ENCODE measurements at places on chromosomes 6 and 20. TPM values are rescaled to one million over a fixed set of nuclear protein-coding genes. Genes with fewer than 3 reads are reported as not detected.

Gene OTOR
- not detected for total RNA-seq

Gene ARG1
- total RNA-seq, result 0.69 TPM

Gene C2
- total RNA-seq, result 3.1 TPM

Gene PRDM13
- not detected for total RNA-seq

Gene RIMS1
- total RNA-seq, result not detected

Gene HLA-DRB1
- 2.7 TPM for total RNA-seq

Gene EYS
- total RNA-seq, result not detected

Gene POM121L2
- not detected for total RNA-seq

Gene NOX3
- total RNA-seq, result not detected

Gene JPH2
- 0.17 TPM for total RNA-seq

Gene HNF4A
- 7.4 TPM for total RNA-seq

Gene PLTP
- 4.7 TPM for total RNA-seq

Gene EPPIN
- not detected for total RNA-seq

Gene MYCT1
- not detected for total RNA-seq

Gene SCRT2
- not detected for total RNA-seq

Gene KAT14
- total RNA-seq, result 11.4 TPM

Gene RPS21
- total RNA-seq, result 2,488 TPM

Gene SLC22A2
- total RNA-seq, result not detected

Gene TREM2
- not detected for total RNA-seq

Gene EGFL8
- 29.0 TPM for total RNA-seq

All from HCT116 (cell line).